Pulmonary artery endothelial cell (primary cell): ENCODE measurements at places on chromosomes 11 and 22. TPM values are rescaled to one million over a fixed set of nuclear protein-coding genes. Genes with fewer than 3 reads are reported as not detected.

OR5A1 gene
- total RNA-seq = not detected in 2 replicates

BDNF gene
- total RNA-seq = 2.7 and 3.4 TPM in 2 replicates

YPEL1 gene
- 4.5 and 5.6 TPM in 2 replicates for total RNA-seq

OR2D2 gene
- total RNA-seq = 0.07 and 0.18 TPM in 2 replicates

HBG2 gene
- total RNA-seq = not detected in 2 replicates

VPREB1 gene
- total RNA-seq = not detected in 2 replicates

CLMP gene
- total RNA-seq = 2.3 and 12.3 TPM in 2 replicates

FAM181B gene
- 0.04 and 0.13 TPM in 2 replicates for total RNA-seq

CYTH4 gene
- under 0.01 and 0.11 TPM in 2 replicates for total RNA-seq

CDC42EP1 gene
- 19.5 and 27.5 TPM in 2 replicates for total RNA-seq

OR5AR1 gene
- not detected in 2 replicates for total RNA-seq

POU2AF2 gene
- not detected in 2 replicates for total RNA-seq

CTSW gene
- total RNA-seq = 0.07 TPM in 1 of 2 replicates, not detected in the other

ASPHD2 gene
- 7.5 and 8.2 TPM in 2 replicates for total RNA-seq

CARD10 gene
- 26.9 and 39.7 TPM in 2 replicates for total RNA-seq

TH gene
- total RNA-seq = not detected in 2 replicates

LRRC32 gene
- 16.1 and 24.7 TPM in 2 replicates for total RNA-seq

OR51B6 gene
- not detected in 2 replicates for total RNA-seq

RBFOX2 gene
- 151 TPM in 2 replicates for total RNA-seq

SGSM1 gene
- 0.20 and 0.21 TPM in 2 replicates for total RNA-seq

MMP13 gene
- not detected in 2 replicates for total RNA-seq

LRRC51 gene
- 2.6 and 3.5 TPM in 2 replicates for total RNA-seq

DEFB131B gene
- not detected in 2 replicates for total RNA-seq

ACR gene
- total RNA-seq = 0.13 TPM in 1 of 2 replicates, not detected in the other

EIF1AD gene
- total RNA-seq = 34.0 and 47.6 TPM in 2 replicates

HBB gene
- not detected in 2 replicates for total RNA-seq

OR5T2 gene
- not detected in 2 replicates for total RNA-seq

C22orf42 gene
- not detected in 2 replicates for total RNA-seq

NXPE1 gene
- not detected in 2 replicates for total RNA-seq

PNPLA2 gene
- 21.5 and 22.4 TPM in 2 replicates for total RNA-seq

NCAM1 gene
- 0.07 and 0.32 TPM in 2 replicates for total RNA-seq

OR2AG2 gene
- total RNA-seq = 0.07 TPM in 2 replicates

NUP50 gene
- total RNA-seq = 73.9 and 93.3 TPM in 2 replicates

C22orf15 gene
- 0.42 and 1.4 TPM in 2 replicates for total RNA-seq

TPBGL gene
- total RNA-seq = under 0.01 and 0.07 TPM in 2 replicates

ST14 gene
- total RNA-seq = under 0.01 and 0.07 TPM in 2 replicates

OR8D4 gene
- total RNA-seq = 0.04 TPM in 1 of 2 replicates, not detected in the other

ANO3 gene
- 0.04 TPM in 1 of 2 replicates, not detected in the other for total RNA-seq

NLRP14 gene
- total RNA-seq = 0.21 and 0.40 TPM in 2 replicates

OR51B2 gene
- not detected in 2 replicates for total RNA-seq

KRTAP5-11 gene
- total RNA-seq = not detected in 2 replicates

ZNHIT2 gene
- total RNA-seq = 10.0 and 11.3 TPM in 2 replicates
